GM23248 (cell line): ENCODE measurements at places on chromosomes 16 and 17. TPM values are rescaled to one million over a fixed set of nuclear protein-coding genes. Genes with fewer than 3 reads are reported as not detected.

The EIF3CL gene
- 58.7 and 85.1 TPM in 2 replicates for total RNA-seq

The SLC6A4 gene
- not detected in 2 replicates for total RNA-seq

The CXCL16 gene
- 1.6 and 2.5 TPM in 2 replicates for total RNA-seq

The BRIP1 gene
- total RNA-seq, result 4.0 and 5.8 TPM in 2 replicates

The WDR59 gene
- 7.5 and 8.3 TPM in 2 replicates for total RNA-seq

The MRC2 gene
- total RNA-seq, result 675 and 756 TPM in 2 replicates

The CLDN6 gene
- not detected in 2 replicates for total RNA-seq

The GJD3 gene
- 1.2 TPM in 1 of 2 replicates, not detected in the other for total RNA-seq

The SLC47A2 gene
- not detected in 2 replicates for total RNA-seq

The ITGAD gene
- not detected in 2 replicates for total RNA-seq

The CCL11 gene
- not detected in 2 replicates for total RNA-seq

The CES1 gene
- total RNA-seq, result 0.76 TPM in 1 of 2 replicates, not detected in the other

The MYH4 gene
- not detected in 2 replicates for total RNA-seq

The GINS3 gene
- 2.9 and 7.7 TPM in 2 replicates for total RNA-seq

The ZNF207 gene
- total RNA-seq, result 93.1 and 113 TPM in 2 replicates

The KRTAP2-2 gene
- total RNA-seq, result not detected in 2 replicates

The EVPLL gene
- not detected in 2 replicates for total RNA-seq

The MYCBPAP gene
- 0.32 and 0.89 TPM in 2 replicates for total RNA-seq

The DOC2A gene
- not detected in 2 replicates for total RNA-seq

The FOXC2 gene
- 0.51 and 1.2 TPM in 2 replicates for total RNA-seq

The JUP gene
- total RNA-seq, result 2.7 and 3.6 TPM in 2 replicates

The C16orf92 gene
- total RNA-seq, result not detected in 2 replicates

The FBXW10B gene
- total RNA-seq, result not detected in 2 replicates

The MT1F gene
- 1.1 TPM in 1 of 2 replicates, not detected in the other for total RNA-seq

The RSAD1 gene
- 19.3 and 19.8 TPM in 2 replicates for total RNA-seq

The CRHR1 gene
- not detected in 2 replicates for total RNA-seq

The KRTAP4-1 gene
- 0.76 TPM in 1 of 2 replicates, not detected in the other for total RNA-seq

The ZNF385C gene
- total RNA-seq, result not detected in 2 replicates

The CTF1 gene
- 4.4 and 4.8 TPM in 2 replicates for total RNA-seq

The ITGAX gene
- total RNA-seq, result not detected in 2 replicates

The SDR42E1 gene
- total RNA-seq, result not detected in 2 replicates

The LPO gene
- not detected in 2 replicates for total RNA-seq

The C17orf50 gene
- total RNA-seq, result not detected in 2 replicates

The PDIA2 gene
- total RNA-seq, result not detected in 2 replicates

The CRYBA1 gene
- not detected in 2 replicates for total RNA-seq

The KRT222 gene
- not detected in 2 replicates for total RNA-seq

The AIPL1 gene
- not detected in 2 replicates for total RNA-seq

The PKMYT1 gene
- total RNA-seq, result 11.0 and 15.6 TPM in 2 replicates

The TBC1D3K gene
- total RNA-seq, result not detected in 2 replicates

The CES3 gene
- total RNA-seq, result not detected in 2 replicates

The NHERF2 gene
- 27.3 and 39.7 TPM in 2 replicates for total RNA-seq

The FAHD1 gene
- 40.9 and 55.3 TPM in 2 replicates for total RNA-seq

The C1QTNF1 gene
- total RNA-seq, result 12.2 and 14.4 TPM in 2 replicates

The KSR1 gene
- 2.5 and 9.6 TPM in 2 replicates for total RNA-seq

The NFATC2IP gene
- 12.1 and 16.8 TPM in 2 replicates for total RNA-seq

The GDPD3 gene
- 0.22 TPM in 1 of 2 replicates, not detected in the other for total RNA-seq

The KIF2B gene
- not detected in 2 replicates for total RNA-seq

The TBX4 gene
- total RNA-seq, result not detected in 2 replicates

The MFAP4 gene
- total RNA-seq, result 79.0 and 97.8 TPM in 2 replicates

The CCL23 gene
- total RNA-seq, result not detected in 2 replicates

The GFAP gene
- 1.1 TPM in 1 of 2 replicates, not detected in the other for total RNA-seq

The GNAO1 gene
- total RNA-seq, result under 0.01 TPM in 1 of 2 replicates, not detected in the other

The HBA1 gene
- not detected in 2 replicates for total RNA-seq

The OTOP2 gene
- not detected in 2 replicates for total RNA-seq
